OCI-LY7 (cell line): ENCODE measurements at places on chromosomes 3 and 15. TPM values are rescaled to one million over a fixed set of nuclear protein-coding genes. Genes with fewer than 3 reads are reported as not detected.

- DNase-seq = no peak
Measured at GRCh38 chr3:143277531-143277930, 158.0 kb downstream of the CHST2 start.

DNA sequence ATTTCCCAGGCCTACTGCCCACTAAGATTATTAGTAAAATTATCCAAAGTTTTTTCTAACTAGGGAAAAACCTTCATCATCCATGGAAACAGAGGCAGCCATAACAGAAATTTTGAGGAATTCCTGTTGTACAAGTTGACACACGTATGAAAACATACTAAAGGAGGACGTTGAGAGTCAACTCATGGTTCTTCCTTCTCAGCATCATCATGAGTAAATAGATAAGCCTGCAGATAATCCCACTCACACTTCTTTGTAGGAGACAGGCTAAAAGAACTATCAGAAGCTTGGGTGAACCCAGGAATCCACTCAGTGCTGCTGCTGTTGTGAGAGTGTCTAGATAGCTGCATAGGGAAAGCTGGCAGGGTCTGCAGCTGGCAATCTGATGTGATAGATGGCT, 694.8 kb upstream of the NR2F2 start:
- no peak for DNase-seq

The PLAAT1 gene
- not detected in 2 replicates for total RNA-seq

- no peak for DNase-seq
Measured at GRCh38 chr3:81684751-81685395, 76.6 kb downstream of the GBE1 start.

- no peak for DNase-seq
Measured at GRCh38 chr3:126551121-126551838, 7.5 kb downstream of the C3orf22 start.

GRCh38 chr15:82146990-82147461, 101.2 kb upstream of the MEX3B start:
- DNase-seq = no peak
